ENCODE measurements at places on chromosomes 1 and 21.

GRCh38 chr1:22508329-22508728, 55.0 kb upstream of the EPHA8 start:
- DNase-seq, result no peak

GRCh38 chr21:42193131-42193671, 25.7 kb upstream of the ABCG1 start:
- no peak for DNase-seq

DNA sequence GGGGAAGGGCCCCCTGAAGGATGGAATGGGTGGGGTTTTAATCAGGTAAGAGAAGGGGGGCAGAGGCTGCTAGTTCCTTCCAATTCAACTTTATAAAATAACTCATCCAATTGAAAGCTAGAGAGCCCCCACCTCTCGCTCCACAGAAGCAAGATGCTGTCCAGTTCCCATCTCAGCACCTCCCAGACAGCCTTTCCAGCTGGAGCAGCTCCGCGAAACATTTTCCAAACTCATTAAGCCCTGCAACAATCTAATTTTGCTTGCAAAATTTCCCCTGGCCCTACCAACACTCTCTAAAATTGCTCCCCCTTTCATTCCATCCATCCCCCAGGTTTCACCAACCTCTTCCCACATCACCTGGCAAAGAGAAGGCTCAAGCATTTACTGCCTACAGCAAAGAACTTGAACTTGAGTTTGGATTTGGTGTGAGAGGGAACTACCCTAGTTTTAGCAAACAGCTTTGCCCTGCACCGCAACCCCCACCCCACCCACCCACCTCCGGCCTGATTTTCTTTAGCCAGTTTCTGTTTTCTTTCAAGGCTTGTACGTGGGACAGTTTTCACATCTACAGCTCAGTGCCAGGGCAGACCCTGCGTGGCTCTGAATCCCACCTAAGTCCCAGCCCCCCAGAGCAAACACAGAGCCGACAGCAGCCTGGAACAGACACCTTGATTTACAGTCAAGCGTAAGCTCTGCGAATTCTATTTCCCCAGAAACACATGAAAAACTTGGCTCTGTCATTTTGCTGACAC, 46.7 kb downstream of the SYF2 start:
- DNase-seq, result no peak

GRCh38 chr1:226739696-226740065, 599 bp upstream of the ITPKB start:
- no peak for DNase-seq

GRCh38 chr1:6393400-6394187, at the start of gene ACOT7:
TSS of gene ACOT7 (minus strand) at chr1:6393767. CDS start at chr1:6393399, 368 bp downstream.
- peak; percentile 89 for DNase-seq

- peak; percentile 24 for DNase-seq
These were observed 82.5 kb downstream of the OSBPL9 start for GRCh38 chr1:51699391-51699790.

DNA sequence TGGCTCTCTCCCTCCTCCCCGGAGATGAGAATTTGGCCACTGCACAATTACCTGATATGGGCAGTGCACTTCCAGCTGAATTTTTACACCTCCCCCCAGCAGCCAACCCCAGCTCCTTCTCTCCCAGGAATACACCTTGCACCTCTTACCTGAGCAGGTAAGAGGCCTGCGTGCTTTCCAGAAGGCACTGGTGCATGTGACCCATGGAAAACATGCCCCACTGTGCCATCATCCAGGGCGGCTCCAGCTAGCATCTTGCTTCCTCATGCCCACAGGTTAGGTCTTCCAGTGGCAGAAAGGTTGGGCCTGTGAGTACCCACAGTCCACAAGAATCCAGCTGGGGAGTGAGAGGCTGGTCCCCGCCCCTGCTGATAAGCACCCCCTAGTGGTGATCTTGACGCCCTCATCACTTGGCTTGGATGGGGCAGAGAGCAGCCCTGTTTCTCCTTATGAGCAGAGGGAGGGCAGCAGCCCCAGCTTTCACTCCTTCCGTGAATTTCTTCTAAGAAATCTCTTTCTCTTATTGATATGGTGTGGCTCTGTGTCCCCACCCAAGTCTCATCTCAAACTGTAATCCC, 57.8 kb downstream of the EDARADD start:
- DNase-seq, result peak; percentile 9

- DNase-seq, result no peak
These were observed 15.4 kb downstream of the DYNLT5 start for GRCh38 chr1:66767626-66768025.

DNA sequence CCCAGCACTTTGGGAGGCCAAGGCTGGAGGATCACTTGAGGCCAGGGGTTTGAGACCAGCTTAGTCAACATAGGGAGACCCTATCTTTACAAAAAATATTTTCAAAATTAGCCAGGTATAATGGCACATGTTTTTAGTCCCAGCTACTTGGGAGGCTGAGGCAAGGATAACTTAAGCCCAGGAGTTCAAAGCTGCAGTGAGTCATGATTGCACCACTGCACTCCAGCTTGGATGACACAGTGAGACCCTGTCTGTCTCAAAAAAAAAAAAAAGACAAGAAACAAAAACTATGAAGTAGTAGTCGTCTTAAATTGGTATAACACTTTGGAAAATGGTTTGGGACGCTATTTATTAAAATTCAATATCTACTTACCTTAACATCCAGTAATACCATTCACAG, 7.7 kb downstream of the AIM2 start:
- DNase-seq, result peak; percentile 60

DNA sequence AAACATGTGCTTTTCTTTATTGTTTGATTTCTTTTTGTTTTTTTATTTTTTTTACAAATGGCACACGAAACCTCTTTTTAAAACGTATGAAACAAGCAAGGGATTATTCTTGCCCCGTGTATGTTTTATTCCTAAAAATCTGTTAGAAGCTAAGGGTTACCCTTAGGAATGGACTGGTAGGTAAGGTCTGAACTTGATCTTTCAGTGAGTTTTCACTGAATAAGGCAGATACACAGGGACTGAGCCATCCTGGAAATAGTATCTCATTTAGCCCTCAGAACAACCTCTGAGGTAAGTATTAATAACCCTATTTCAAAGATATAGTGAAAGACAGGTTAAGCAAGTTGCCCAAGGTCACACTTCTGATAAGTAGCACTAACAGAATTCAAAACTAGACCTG, 6.0 kb downstream of the CD53 start:
- DNase-seq, result no peak

GRCh38 chr1:234918961-234919761, 209.5 kb downstream of the TOMM20 start:
- no peak for DNase-seq

DNA sequence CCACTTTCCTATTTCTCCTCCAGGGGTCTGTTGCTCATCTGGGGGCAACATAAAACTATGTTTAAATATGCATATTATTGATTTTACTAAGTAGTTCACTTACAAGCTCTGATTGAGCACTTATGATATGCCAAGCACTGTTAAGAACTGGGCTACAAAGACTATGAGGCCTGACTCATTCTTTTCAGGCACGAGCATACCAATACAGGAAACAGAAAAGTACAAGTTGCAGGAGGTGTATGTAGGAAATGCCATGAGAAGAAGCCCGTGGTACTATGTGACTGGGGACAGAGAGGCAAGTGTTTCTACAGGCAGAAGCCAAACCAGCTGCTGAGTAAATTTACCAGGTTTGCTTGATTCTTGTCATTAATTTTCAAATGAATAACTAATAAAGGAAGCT, 120.4 kb upstream of the PTGFR start:
- DNase-seq, result peak; percentile 75

GRCh38 chr1:44366371-44366975, 11.4 kb upstream of the ERI3 start:
- DNase-seq, result no peak

- no peak for DNase-seq
These were observed 13.1 kb downstream of the ZBTB7B start for GRCh38 chr1:155015527-155016230.

DNA sequence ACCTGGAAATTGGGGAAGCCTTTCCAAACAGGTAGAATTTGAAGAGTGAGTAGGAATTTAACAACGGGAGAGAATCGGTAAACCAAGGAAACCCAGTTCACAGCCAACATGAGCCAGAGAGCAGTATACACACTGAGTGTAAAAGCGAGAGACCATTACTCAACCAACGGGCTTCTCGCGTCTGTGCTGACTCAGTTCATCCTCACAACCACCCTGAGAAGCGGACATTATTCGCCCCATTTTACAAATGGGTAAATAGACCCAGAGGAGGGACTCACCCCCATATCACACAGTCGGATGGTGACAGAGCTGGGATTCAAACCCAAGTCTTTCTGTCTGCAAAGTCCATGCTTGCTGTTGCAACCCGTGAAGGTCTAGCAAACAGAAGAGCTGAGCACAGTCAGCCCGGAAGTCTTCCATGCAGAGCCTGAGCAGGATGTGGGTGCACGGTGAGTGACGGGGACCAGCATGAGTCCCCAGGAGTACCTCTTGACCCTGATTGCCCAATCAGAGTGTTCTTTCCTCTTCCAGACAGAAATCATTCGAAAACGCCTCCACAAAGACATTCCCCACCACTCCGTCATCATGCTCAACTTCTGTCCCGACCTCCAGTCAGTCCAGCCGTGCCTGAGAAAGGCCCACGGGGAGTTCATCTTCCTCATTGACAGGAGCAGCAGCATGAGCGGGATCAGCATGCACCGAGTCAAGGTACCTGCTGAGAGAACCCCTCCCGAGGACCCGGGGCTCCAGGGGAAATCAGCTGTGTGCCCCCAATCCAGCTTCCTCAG, 32.3 kb downstream of the VWA5B1 start:
- peak; percentile 79 for DNase-seq
